EH (cell line): ENCODE measurements at places on chromosomes 6 and 20.
A peak's percentile ranks its signal among the peaks of the same experiment; 100 is the strongest.

DNA sequence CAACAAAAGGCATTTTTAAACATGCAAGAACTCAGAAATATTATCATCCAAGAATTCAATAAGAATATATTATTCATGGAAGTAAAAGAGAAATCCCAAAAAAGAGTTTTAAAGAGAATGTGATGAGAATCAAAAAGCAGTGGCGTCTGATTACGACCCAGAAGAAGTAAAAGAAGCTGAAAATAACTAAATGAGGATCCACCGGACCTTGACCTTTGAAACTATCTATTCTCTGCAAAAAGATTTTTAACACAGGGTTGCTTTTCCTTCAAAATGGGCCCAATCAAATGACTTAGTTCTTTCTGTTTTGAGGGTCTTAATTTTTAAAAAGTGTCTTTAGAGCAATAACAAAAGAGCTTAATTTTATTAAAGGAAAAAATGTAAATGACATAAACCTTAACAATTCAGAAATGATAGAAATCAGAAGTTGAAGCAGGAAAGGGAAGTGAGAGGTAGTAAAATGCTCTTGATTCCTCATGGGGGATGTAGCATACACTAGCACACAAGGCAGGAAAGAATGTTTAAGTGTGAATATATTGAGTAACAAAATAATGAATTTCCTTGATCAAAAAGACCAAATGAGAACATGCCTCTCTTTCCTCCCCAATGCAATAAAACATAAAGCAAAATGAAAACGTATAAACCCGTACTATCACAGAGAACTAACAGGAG is 223.1 kb upstream of the PRDM1 start:
- DNase-seq = no peak

- DNase-seq = peak; percentile 98
Observed at GRCh38 chr6:28985462-28986164, 19.5 kb downstream of the ZNF311 start.

GRCh38 chr6:167776906-167777627 is 49.6 kb upstream of the AFDN start:
- no peak for DNase-seq

GRCh38 chr20:37989601-37990295 is 43.5 kb downstream of the TTI1 start:
- no peak for DNase-seq

- DNase-seq = no peak
Observed at GRCh38 chr6:28978133-28978491, 27.0 kb downstream of the ZNF311 start.

DNA sequence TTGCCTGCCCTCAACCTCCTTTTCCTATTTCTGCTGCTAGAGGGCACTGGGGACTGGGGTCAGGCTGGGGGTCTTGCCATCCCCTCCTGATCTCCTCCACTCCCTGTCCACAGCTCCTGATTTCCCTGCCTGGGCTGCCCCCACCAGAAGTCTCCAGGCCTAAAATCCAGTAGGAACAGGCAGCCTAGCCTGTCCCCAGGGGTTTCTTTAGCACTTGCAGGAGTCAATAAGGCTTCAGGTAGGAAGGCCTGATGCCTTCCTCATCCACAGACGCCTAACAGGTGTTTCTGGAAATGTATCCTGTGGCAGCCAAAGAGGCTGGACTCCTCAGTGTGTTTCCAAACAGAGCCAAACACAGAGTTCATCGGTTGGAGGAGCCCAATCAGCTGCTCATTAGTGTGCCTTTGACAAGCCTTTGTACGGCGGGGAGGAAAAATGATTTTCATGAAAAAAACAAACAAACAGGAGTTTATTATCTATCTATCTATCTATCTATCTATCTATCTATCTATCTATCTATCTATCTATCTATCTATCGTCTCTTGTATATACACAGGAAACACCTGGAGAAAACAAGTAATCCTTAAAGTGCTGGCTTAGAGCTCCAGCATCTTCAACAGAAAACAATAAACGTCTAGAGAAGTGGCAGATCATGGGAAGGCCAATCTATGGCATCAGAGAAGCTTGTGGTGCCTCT is 3.7 kb upstream of the RAET1E start:
- no peak for DNase-seq
